NB4 (cell line): ENCODE measurements at places on chromosomes 13 and 19.

DNA sequence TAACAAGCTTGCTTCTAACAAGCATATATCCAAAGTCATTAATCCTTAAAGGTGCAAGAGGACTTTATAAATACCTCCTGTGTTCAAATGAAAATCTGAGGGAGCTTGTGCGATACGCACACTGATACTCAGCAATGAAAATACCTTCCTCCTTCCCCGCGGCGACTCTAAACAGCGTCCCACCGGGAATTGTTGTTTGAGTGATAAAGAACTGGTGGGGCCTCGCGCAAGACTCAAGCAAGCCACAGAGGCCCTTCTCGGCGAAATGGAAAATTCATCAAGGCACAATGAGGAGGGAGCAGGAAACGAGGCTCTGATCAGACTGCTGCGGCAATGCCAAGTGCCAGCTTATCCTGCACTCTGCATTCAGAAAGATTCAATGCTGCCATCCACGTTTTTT lies 126.7 kb downstream of the ABCC4 start:
- DNase-seq: no peak

GRCh38 chr13:23599083-23599925 lies 29.1 kb downstream of the TNFRSF19 start:
- no peak for DNase-seq

DNA sequence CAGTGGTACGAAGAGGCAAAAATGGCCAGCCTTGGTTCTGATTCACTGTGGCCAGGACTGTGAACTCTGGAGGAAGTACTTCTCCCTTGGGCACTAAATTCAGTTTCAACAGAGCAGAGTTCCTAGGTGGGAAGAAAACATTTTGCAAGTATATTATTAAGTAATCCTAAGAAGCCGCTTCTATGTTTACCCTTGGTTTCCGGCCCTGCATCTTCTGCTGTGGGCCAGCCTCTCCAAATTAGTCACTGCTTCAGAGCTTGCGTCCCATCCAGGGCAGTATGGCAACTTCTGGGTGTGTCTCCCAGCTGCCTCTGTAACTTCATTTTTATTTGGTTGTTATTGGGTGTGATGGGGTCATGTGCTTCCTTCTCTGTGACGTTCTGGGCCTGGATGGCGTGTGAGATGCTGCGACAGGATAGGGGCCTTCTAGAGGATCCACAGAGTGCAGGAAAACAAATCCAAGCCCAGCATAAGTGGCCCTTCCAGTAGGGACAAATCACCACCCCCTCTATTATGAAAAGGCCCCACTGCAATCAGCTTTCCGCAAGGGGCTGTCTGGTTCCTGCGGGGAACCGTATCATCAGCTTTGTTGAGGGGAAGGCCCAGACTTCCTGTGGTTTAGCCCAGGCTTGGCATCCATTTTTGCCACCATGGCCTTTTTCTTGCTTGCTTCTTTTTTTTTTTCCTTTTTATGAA lies 55.1 kb upstream of the C1QTNF9 start:
- peak; percentile 98 for DNase-seq

DNA sequence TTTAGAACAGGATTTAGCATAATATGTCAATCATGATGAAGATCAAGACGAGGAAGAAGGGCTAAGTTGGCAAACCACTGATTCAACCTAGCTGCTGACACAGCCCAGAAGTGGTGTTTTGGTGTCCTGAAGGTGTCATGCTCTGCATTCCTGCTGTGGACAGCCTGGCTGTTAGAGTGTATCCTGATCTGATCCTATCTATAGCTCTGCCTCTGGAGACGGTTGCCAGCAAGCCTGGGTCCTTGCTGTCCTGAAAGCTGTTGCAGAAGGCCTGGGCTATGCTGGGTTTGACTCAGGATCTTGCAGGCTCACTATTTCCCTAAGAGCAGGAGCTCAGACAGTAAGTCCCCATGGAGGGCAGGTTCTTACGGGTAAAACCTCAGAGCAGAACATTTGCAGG lies 416.4 kb downstream of the TSHZ3 start:
- no peak for DNase-seq

DNA sequence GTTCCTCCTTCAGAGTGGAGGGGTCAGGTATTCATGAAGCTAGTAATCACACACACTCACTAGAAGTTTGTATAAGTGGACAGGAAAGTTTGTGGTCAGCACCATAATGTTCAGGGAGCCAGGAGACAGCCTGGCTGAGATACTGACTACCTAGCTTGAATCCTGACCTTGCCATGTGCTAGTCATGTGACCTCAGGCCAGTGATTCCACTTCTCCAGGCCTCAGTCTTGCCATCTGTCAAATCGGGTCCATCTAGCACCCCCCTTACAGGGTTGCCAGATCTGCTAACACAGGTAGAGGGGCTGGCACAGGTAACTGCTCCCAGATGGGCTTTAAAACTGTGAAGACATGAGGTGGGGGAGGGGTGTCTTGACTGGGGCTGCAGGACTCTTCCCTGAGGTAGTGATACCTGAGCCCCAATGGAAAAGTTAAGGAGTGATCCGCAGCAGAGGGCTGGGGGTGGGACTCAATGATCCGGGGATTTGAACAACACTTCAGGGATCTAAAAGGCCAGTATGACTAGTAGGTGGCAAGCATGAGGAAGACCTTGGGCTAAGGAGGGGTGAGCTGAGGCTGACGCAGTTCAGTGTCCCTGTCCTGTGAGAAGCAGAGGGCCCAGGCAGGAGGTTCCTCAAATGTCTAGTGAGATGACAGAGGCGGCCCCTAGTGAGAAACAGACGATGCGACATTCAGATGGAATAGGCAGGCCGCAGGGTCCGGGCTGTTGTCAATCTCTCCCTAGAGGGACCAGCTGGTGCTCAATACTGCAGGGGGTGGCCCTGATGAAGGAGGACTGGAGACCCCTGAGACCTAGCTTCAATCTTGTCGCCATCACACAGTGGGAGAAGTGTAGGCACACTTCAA lies 8.5 kb downstream of the ACTMAP start:
- DNase-seq: peak; percentile 48

- DNase-seq: peak; percentile 43
These were observed 2.0 kb upstream of the FFAR2 start for GRCh38 chr19:35445826-35446593.

- no peak for DNase-seq
These were observed 752.7 kb upstream of the GPC6 start for GRCh38 chr13:92473765-92474475.

GRCh38 chr13:94305463-94305862 lies 174.0 kb downstream of the DCT start:
- DNase-seq: no peak

GRCh38 chr19:46602392-46603194 lies 1.5 kb downstream of the CALM3 start:
- DNase-seq: peak; percentile 41

DNA sequence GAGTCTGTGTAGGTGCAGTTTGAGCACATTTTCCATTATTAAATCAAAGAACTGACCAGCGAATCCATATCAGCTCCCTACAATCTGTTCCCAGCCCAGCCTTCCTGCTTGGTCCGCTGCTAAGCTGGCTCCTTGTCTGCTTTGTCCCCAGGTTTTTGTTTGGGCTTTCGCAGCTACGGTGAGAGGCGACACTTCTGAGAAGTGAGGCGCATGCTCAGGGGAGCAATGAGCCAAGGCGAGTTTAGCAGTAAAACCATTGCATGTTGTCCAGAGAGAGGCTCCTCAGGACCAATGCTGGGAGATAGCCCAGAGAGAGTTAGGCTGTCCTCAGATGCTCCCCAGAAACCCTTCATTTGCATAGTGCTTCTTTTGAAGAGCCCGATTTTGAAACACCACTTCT lies 162.0 kb downstream of the ITGBL1 start:
- DNase-seq: no peak

DNA sequence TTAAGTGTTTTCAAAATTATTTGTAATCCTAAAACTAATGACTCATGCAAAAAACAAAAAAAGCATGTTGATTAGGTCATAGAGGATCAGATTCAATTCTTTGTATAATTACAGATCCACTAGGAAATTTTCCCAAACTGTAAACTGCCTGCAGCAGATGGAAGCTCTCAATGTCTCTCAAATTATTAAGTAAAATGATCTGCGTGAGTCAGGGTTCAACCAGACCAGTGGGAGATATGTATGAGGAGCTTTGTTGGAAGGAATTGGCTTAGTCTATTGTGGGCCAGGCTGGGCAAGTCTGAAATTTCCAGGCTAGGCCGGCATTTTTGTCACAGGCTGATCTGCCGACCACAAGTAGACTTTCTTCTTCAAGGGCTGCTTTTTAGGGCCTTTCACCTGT lies 14.4 kb upstream of the SACS start:
- DNase-seq: no peak

GRCh38 chr13:45534604-45535003 lies 69.9 kb downstream of the COG3 start:
- no peak for DNase-seq

GRCh38 chr13:111401151-111401550 lies 80.7 kb downstream of the TEX29 start:
- DNase-seq: no peak

- peak; percentile 54 for DNase-seq
These were observed 850 bp upstream of the CERS4 start for GRCh38 chr19:8208119-8208921.

DNA sequence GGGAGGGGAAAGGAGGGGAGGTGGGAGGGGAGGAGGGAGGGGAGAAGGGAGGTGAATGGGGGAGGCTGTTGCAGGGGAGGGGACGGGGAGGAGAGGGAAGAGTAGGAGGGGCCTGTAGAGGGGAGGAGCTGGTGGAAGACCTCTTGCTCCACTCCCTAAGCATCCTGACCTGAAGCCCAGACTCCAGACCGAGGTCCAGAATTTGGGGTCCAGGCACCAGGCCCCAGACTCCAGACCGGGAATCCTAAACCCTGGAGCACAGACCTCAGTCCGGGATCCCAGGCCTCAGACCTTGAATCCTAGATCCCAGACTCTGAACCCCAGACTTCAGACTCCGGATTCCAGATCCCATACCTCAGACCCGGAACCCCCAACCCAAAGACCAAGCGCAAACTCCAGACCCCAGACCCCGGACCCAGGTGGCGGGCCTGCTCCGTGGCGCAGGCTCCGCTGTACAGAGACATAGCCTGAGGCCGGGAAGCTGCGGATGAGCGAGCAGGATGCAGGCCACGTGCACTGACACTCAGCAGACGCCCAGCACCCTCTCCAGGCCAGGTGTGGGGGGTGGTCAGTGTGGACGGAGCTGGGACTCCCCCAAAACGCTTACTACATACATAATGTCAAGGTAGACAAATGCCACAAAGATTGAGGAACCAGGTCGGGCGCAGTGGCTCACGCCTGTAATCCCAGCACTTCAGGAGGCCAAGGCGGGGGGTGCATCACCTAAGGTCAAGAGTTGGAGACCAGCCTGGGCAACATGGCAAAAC lies 710 bp upstream of the BTBD2 start:
- DNase-seq: peak; percentile 57

- DNase-seq: no peak
These were observed 3.5 kb upstream of the KLK6 start for GRCh38 chr19:50972795-50973376.

DNA sequence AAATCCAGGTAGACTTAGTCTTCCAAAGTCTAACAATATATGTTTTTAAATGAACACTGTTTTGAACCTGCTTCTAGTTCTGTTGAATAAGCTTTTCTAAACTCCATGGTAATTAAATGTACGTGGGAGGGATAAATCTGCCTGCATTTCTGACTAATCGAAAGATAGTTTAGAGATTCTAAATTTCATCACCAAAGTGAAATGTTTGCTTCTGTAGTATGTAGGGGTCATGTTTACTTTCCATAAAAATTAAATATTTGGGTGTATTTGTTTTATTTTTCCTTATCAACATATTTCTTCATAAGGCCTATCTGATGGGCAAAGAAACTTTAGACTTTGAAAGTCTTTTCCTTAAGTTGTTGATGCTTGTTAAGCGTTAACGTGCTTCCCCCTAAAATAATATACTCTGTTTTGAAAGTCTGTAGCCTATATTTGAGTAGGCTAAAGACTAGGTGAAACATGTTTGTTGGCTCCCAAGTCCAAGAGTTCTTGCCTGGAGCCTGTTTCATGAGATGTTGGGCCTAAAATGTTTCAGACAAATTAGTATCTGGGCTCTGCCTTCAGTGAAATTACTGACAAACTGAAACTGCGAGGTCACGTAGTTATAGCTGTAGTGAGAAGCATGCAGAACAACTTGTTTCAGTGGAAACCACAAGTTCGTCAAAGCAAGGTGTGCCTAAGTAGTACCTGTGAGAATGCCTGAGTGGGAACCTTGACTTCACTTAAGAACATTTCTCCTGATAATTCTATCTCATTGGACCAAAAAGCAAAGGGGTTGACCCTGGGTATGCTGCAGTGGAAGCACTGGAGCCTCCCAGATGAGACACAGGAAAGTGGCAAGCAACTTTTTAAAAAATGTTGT lies 126.2 kb downstream of the LMO7 start:
- DNase-seq: no peak
